ENCODE measurements at places on chromosomes 2 and 18.

DNA sequence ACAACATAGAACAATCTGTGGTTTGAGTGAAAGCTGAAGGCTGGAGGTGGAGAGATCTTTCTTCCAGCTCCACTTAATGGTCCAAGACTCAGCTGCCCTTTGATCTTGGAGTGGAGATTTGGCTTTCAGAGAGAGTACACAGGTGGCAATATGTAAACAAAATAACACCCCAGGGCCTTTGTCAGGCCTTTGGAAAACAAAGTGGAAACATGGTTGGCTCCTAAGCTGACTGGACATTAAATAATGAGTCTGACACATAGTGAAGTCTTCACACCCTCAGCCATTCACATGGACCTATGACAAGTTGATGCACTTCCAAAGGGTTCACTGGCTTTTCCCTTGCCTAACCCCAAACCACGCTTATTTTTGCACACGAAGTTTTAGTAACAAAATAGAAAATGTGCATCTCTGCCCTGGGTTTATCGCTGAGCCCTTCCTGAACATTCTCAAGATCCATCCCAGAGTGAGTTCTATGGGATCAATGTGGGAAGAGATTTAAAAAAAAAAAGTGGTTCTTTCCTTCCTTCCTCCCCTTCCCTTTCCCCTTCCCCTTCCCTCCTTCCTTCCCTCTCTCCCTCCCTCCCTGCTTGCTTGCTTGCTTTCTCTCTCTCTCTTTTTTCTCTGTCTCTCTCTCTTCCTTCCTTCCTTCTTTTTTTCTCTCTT is 201.3 kb upstream of the NT5C1B start:
- no peak for DNase-seq

DNA sequence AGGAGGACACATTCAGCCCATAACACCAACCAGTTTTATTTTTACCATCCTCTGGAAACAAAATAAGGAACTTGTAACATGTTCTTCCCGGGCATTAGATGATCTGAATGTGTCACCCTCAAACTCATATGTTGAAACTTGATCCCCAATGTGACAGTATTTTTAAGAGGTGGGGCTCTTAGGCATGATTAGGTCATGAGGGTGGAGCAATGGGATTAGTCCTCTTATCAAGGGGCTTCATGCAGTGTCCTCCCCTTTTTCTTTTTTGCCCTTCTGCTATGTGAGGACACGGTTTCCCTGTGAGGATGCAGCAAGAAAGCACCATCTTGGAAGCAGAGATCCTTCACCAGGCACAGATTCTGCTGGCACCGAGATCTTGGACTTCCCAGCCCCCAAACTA is 401.5 kb upstream of the TRIB2 start:
- no peak for DNase-seq

DNA sequence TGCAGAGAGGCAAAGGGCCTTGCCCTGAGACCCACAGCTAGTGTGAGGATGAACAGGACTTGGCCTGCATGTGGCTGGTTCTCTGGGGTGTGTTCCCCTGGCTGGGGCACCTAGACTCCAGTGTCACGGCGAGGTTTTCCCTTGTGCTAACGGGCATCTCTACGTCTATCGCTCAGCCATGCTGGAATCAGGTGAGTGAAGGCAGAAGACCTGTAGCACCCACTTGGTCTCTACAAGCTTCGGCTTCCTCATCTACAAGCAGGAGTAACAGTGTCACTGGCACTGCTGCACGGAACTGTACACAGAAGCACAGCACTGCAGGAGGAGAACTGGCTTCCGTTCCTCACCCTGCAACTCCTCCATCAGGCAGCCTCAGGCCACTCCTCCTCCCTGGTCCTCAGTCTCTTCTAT is 30.6 kb downstream of the HS1BP3 start:
- DNase-seq = no peak

- no peak for DNase-seq
These were observed 142.4 kb upstream of the ALPP start for GRCh38 chr2:232236200-232236599.

GRCh38 chr2:111618978-111619902 is 264.8 kb downstream of the ANAPC1 start:
- no peak for DNase-seq

DNA sequence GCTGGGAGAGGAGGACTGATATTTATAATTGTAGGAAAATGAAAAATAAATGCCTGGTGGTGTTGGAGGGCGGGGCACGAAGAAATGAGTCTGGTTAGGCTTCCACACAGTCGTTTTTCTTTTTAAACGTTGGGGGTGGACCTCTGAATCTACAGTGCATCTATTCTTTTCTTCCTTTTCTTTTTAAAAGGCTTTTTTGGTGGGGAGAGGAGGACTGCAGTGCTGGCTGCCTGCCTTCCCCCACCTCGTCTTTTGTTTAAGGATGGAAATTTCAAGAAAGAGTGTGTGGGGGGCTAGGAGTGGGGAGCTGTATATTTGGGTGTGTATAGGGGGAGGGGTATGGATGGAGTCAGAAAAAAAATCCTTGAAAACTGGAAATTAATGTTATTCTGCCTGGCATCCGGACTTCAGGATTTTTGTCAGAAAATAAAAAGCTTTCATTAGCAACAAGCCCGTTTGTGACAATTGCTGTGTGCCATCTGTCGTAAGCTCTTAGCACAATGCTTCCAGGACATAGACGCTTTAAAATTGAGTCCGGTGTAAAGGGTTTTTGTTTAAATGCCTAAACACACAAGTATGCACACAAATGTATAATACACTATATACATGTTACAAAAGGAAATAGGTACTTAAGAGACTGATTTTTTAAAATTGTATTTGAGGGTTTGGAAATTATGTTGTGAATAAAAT is 1.1 kb downstream of the MAP2 start:
- DNase-seq = no peak
